ENCODE measurements at places on chromosomes 11 and 22.

GRCh38 chr22:30978304-30978962 lies 9.4 kb downstream of the TUG1 start:
- DNase-seq, result no peak

DNA sequence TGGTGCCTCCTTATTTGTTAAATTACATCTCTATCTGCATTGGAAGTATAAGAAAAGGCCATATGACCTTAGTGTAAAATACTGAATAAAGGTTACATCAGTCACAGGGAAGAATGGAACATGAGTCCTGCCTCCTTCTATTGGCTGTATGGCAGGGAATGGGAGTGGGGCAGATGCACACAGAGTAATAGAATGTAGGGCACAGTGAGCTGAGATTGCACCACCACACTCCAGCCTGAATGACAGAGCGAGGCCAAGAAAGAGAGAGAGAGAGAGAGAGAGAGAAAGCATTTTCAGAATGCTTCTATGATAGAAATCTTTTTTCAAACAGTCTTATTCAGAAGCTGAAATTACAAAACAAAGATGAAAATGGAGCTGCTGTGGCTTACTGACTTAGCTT lies 58.8 kb downstream of the SLN start:
- no peak for DNase-seq

- no peak for DNase-seq
These were observed 6.1 kb downstream of the SIPA1 start for GRCh38 chr11:65643971-65644370.

GRCh38 chr11:70810133-70810532 lies 411.8 kb downstream of the CTTN start:
- no peak for DNase-seq

DNA sequence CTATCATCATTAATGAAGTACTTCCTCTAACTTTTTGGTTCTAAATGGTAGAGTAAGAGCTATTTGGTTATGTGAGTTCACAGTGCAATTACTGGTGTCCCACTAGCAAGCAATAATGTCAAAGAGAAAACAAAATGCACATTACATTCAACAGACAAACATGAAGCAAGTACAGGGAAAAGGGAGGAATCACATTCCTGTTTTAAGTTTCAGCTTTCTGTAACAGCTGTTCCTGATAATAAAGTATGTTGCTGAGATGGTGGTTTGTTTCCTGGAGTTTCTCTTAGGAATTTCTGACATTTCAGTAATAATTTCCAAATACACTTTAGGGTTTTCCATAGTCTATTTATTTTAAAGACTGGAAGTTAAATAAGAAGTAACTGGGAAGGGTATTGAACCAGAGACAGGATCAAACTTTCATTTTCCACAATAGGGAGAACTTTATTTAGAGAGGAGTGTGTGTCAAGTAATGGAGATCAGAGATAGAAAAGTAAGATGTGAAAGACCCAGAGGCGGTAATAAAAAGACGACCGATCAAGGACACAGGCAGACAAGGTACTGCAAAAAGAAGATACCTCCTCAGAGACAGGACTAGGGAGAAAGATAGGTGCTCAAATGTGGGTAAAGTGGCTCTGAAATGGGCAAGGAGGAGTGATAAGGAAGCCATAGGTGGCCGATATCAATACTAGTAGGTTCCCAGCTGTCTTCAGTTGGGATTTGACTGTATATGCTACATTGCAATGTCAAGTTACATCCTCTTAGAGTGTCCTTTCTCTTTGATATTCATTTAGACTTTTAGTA lies 20.8 kb upstream of the CLNS1A start:
- no peak for DNase-seq

DNA sequence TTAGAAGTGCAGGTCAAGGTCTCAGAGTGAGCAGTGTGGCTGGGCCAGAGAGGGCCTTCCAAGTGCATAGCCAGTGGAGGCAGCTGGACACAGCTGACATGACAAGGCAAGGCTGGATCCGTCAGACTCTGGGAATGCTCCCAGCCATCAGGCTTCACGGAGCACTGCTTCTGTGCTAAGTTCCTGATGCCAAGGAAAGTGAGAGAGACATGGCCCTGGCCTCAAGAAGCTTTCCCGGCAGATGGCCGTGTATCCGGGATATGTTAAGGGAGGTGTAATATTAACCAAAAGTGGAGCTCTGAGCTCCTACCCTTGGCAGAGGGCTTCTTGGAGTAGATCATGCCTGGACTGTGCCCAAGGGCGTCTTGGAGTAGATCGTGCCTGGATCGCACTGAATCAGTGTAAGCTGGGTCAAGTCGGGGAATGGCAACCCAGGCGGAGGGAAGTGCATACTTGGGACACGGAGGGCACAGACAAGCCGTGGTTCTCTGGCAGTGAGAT lies 7.4 kb upstream of the EFCAB6 start:
- no peak for DNase-seq

GRCh38 chr22:36757668-36758211 lies 18.2 kb downstream of the IFT27 start:
- peak; percentile 59 for DNase-seq

- DNase-seq, result no peak
These were observed 74.3 kb downstream of the BRD1 start for GRCh38 chr22:49753276-49753890.

DNA sequence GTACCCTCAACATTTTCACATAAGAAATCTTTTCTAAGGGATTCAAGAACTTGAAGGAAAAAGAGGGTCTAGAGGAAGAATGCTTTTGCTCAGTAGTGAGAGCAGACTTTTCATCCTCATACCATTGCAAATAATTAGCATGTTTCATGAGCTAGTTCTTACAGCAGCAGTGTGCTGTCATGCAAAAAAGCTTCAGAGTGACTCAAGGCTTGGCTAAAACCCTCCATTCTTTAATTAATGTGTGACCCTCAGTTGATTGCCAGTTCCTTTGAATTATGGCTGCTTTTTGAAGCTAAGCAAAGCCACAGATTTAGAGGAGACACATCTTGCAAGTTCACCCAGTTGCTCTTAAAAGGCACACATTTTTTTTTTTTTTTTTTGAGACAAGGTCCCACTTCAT lies 36.6 kb upstream of the PCF11 start:
- no peak for DNase-seq

GRCh38 chr11:17388609-17389210 lies at the start of gene KCNJ11:
TSS of gene KCNJ11 (minus strand) at chr11:17388659. CDS start at chr11:17388091, 568 bp downstream.
- no peak for DNase-seq
